ENCODE measurements at places on chromosomes 2 and 18.

GRCh38 chr18:58166278-58166844 lies 122.3 kb downstream of the NEDD4L start:
- DNase-seq = no peak

GRCh38 chr18:11004951-11005350 lies 144.4 kb downstream of the PIEZO2 start:
- DNase-seq = no peak

GRCh38 chr2:112614201-112614840 lies 29.9 kb downstream of the CHCHD5 start:
- no peak for DNase-seq

DNA sequence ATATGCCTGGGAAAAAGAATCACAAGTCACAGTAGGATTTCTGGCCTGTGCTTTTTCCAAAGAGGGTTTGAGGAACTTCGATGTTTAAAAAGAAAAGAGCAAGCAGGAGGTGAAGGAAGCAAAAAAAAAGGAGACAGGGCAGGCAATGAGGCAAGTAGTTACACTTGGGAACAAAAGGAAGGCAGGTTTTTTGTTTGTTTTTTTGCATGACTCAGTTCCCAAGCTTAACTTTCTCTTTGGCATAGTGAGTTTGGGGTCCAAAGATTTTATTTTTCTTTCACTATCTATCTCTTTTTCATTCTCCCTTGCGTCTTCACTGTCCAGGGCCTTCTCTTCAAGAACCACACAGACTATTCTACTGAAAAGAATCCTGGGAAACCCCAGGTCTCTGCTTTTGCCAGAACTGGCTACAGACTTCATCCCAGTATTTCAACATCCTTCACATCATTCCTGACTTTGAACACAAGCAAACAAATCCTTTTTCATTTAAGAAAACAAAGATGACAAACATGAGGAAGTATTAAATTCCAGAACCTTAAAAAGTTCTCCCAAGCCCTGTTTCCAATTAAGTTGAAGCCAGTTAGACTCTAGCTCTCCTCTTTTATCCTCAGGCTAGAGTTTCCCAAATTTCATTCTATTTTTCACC lies 210.7 kb upstream of the RND3 start:
- no peak for DNase-seq

DNA sequence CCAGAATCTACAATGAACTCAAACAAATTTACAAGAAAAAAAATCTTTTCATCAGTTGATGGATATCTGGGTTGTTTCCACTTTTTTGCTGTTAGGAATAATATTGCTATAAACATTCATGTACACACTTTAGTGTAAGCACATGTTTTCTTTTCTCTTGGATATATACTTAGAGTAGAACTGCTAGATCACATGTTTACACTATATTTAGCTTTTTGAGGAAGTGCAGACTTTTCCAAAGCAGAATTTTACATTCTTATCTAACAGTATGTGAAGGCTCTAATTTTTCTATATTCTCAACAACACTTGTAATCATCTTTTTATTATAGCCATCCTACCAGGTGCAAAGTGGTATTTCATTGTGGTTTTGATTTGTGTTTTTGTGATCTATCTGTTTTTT lies 103.6 kb upstream of the RMP24 start:
- DNase-seq = no peak

- no peak for DNase-seq
These were observed 146.1 kb upstream of the DLX2 start for GRCh38 chr2:172248785-172249187.

- no peak for DNase-seq
These were observed 291.4 kb upstream of the NRP2 start for GRCh38 chr2:205390866-205391265.
